GM23338 (cell line): ENCODE measurements at places on chromosomes 12 and 14.

DNA sequence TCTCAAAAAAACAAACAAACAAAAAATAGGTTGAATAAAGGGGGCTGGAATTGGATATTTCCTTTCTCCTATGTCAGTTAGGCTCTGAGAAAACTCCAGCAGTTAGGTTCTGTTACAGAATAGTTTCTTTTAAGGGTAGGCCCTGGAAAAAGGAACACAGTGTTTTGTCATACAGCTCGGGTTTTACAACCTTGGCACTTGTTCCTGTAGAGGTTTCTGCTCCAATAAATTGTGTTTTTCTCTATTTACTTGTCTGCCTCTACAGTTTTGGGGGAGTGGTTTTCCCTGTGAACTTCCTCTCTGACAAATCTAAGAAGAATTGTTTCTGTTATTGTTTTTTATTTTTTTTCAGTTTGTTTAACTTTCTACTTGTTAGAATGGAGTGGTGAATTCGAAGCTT is 167.6 kb downstream of the ACSS3 start:
- DNase-seq, result no peak

DNA sequence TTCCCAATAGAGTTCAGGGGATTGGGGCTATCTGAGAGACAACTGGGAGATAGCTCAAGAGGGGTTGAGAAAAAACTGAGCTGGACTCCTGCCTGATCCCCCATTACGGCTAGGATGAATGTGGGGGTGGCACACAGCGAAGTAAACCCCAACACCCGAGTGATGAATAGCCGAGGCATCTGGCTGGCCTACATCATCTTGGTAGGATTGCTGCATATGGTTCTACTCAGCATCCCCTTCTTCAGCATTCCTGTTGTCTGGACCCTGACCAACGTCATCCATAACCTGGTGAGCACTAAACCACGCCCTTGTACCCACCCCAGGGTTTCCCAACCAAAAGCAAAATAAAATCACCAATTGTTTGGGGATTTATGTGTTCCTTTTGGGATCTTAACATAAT is 1.0 kb downstream of the ORMDL2 start:
- no peak for DNase-seq

DNA sequence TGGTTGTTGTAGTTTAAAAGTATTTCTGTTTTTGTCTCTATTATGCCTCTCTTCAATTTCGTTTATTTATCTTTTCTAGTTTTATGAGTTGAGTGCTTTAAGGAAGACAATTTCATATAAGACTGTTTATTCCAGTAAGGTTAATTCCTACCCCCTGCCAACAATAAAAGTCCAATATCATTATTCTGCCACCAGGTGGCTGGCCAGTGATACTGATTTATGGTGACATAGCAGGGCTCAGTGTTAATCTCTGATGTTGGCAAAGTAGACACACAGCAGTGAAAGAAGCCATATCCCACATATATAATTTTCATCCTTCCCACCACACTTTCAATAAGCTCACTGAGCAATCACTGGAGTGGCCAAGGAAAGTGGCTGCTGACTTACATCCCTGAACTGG is 69.0 kb upstream of the BMP4 start:
- peak; percentile 32 for DNase-seq

DNA sequence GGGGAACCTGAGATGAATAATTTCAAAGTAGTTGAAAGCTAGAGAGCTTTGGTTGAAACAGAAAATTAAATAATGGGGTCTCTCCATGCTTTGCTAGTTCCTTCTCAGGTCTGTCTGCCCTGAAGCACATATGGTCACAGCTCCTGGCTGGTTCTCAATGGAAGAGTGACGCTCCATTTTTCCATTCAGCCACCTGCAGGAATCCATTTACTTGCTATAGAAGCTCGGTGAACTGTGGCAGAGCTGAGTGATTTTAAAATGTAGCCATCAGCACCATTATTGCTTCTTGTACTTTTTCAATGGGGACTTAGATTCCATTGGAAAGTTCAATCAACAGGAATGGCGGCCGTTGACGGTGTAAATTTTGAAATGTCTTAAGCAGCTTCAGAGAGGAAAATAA is 525.2 kb downstream of the GLT1D1 start:
- no peak for DNase-seq

- DNase-seq, result no peak
Measured at GRCh38 chr12:40580346-40580745, 111.9 kb upstream of the CNTN1 start.

- DNase-seq, result no peak
Measured at GRCh38 chr12:4386801-4387200, 7.3 kb upstream of the FGF23 start.

- no peak for DNase-seq
Measured at GRCh38 chr12:51751661-51752060, 96.9 kb downstream of the FIGNL2 start.

DNA sequence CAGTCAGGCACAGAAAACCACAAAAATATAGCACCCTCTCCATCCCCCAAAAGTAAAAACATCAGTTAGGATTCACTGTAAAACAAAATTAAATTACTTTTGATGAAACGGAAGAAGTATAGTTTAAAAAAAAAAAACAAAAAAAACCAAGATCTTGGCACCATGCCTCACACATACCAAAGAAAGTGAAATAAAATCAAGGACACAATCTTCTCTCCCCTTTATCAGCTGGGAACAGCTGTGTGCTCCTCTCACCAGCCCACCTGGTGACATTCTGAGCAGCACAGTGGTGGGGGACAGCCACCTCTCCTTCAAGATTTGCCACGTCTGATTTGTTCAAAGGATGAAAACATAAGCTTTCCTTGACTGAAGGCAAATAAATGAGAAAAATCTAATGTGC is 55.5 kb downstream of the ESR2 start:
- no peak for DNase-seq

- DNase-seq, result no peak
Measured at GRCh38 chr14:74583689-74584434, 28.2 kb downstream of the LTBP2 start.

GRCh38 chr14:35298351-35298750 is 6.2 kb downstream of the PSMA6 start:
- no peak for DNase-seq

DNA sequence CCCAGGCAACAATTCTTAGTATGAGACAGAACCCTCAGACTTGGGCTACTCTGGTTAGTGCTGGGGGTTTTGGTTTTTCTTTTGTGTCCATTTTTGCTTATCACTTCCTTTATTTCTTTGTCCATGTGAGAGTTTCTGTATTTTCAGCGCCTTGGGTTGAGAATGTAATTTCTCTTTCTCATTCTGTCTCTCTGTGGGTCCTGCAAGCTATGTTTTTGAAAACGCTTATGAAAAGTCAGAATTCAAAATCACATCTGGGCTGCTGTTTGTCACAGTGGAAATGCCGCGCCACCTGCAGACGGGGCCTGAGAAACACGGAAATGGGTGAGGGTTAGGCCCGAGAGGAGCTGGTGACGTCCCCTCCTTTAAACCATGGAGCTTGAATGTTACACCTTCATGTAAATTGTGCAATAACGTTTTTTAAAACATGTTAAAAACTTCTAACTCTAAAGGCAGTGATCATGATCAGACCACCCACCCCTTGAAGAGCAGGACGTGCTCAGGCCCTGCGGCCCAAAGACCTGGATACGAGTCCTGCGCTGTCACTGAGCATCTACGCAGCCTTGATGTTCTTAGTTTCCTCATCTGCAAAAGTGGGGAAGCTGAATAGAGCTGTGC is 26.1 kb downstream of the JDP2 start:
- peak; percentile 42 for DNase-seq

DNA sequence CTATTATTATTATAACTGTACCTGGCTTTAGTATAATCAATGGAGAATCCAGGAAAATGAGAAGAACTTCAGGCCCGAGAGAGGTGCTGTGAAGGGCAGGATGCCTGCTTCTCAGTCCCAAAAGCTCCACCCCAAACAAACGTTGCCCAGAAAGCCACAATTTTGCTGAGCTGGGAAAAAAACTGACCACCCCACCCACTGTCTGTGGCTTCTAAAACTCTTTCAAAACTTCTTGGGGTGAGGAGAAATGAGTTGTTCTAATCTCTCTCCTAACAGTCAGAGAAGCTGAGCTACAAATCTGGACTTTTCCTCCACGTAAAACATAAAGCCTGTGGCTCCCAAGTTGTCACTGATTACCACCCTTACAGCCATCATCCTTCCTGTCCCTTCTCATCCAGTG is 13.4 kb downstream of the VDR start:
- DNase-seq, result no peak

DNA sequence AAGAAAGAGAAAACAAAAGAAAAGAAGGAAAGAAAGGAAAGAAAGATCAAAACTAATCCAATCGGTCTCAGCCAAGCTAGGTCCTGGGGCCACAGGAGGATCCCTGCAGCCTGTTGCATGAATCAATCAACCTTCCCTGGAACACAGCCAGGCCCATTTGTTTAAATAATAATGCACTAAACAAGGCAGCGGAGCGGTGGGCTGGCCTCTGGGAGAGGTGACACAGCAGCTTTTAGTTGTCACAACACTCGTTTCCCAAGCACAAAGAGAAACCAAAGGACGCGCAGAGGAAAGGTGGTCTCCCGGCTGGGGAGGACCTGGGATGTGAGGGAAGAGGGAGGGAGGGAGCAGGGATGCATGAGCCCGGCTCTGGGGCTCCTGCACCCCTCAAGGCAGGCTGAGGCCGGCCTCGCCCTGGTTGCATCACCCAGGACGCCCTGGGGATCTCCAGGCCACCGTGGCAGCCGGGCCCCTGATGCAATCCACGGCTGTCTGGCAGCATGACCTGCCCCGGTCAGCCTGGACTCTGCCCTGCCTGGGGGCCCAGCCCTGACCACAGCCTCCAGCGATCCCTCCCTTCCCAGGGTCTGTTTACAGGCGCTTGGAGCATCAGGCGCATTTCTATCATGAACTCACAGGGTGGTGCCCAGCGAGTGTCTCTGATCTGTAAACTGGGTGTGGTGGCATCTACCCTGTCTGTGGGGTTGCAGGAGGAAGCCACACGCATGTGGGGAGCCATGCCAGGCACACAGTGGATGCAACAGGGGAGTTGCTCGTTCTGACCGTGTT is 32.5 kb downstream of the MMP17 start:
- DNase-seq, result peak; percentile 81

DNA sequence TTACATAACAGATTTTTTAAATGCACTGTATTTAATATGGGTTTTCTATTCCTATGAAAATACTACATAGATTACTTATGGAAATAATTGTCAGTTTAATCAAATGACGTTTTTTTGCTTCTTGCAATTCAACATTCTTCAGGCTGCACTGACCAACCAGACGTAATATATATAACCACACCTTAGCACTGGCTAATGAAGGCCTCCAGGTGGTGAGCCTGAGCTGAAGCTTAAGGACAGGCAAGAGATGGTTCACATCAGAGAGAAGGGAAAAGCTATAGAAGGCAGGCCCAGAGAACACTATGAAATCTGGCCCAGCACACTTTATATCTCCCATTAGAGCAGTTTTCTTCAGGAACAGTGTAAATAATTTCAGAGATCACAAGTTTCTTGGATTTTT is 2.8 kb upstream of the MDGA2 start:
- DNase-seq, result peak; percentile 31

GRCh38 chr14:73232984-73233383 is 4.3 kb upstream of the PAPLN start:
- DNase-seq, result no peak

DNA sequence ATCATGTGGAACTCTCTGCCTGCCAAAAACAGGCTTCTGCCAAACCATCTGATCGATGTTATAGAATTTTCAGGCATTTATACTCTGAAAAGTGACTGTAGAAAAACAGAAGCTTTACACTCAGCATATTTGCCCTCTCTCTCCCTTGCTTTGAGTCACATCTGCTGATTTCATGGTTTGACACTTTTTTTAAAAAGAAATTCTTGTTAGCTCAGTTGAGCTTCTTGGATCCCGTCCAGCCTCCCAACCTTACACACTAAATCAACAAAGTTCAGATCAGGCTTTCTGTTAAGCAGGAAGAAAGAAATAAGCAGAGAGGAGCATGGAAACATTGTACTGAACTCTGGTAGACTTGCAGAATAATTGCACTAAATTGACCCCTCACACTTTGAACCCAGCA is 193.6 kb upstream of the SEL1L start:
- DNase-seq, result no peak

DNA sequence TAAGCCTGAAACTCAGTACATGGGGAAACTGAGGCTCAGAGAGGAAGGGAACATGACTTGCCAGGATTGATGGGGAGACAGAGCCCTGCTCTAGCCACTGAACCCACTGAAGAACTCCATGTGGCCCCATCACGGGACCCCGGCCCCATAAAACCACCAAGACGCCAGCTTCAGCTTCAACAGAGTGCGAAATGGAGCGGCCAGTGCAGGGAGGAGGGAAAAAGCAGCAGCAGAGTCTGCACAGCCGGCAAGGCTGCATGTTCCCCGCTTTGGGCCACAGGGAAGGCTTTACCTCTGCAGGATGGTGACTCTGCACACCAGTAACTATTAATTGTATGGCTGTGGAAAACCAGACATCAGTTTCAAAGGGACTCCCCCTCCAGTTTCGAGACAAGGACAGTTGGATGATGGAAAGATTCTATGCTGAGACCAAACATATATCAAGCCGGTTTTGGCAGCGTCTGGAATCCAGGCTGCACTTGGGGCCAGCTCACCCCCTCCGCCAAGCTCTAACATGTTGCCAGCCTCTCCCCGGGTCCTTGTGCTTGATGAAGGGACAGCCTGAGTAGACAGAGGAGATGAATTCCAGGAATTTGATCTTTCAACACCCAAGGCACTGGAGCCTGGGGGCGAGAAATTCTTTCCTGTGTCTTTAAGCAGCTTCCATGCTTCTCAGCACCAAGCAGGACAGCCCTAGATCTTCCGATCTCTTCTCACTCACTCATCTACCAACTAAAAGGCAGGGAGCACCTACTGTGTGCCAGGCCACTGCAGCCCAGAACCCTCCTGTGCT is 55.7 kb upstream of the BCL11B start:
- DNase-seq, result peak; percentile 46

DNA sequence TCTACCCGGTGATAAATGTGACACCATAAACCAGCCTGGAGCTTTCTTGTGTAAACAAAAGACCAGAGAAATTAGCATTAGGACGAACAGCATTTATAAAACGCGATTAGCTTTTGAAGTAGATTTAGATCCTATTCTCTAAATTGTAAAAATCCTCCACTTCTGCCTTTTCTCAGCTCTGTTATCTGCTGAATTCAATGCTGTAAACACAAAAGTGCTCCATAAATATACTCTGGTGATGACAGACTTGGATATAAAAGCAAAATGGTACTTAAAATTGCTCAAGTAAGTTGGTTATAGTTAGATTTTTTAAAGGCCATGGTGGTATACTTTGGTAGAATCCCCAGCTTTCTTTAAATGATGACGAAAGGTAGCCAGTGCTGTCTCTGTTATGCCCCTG is 114.6 kb upstream of the RMST start:
- no peak for DNase-seq
